ENCODE measurements at places on chromosomes 2 and 18.

DNA sequence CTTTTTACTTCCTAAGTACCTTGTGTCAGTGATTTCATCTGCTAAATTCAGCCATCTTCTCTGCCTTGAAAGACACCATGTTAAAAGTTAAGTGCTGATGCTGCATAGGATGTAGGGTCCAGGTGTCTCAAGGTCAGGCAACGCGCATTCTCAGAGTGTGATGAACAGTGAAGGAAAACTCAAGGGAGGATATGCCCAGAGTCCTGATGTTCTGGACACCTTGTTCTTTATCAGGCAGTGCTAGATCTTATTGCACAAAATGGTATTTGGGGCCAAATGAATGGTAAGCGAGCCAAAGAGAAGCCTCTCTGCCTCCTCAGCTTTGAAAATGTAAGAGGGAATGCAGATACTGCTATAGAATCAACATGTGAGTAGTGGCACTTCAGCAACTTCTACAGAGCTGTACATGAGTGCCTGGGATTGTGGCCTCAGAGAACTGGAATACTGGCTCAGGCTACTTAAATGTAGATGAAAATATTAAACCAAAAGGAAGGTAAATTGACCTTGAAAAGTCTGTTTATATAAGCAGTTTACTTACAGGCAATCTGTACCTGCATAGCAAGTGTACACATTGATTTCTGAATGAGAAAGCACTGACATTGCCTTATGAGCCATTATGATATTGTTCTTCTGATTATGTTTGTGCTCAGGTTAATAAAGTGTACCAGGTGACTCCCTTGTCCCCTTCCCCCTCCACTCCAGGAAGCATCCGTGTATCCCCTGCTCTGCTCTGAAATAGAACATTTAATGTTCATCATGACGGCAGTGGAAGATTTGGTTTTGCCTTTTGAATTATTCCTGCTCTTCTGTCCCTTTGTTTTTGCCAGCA is 86.7 kb upstream of the RANBP2 start:
- DNase-seq: no peak

- no peak for DNase-seq
These were observed 21.5 kb downstream of the GPR39 start for GRCh38 chr2:132437852-132438669.

GRCh38 chr2:26570083-26570430 is 71.1 kb downstream of the CIB4 start:
- DNase-seq: no peak

GRCh38 chr2:108591163-108591562 is 56.9 kb downstream of the LIMS1 start:
- DNase-seq: no peak

DNA sequence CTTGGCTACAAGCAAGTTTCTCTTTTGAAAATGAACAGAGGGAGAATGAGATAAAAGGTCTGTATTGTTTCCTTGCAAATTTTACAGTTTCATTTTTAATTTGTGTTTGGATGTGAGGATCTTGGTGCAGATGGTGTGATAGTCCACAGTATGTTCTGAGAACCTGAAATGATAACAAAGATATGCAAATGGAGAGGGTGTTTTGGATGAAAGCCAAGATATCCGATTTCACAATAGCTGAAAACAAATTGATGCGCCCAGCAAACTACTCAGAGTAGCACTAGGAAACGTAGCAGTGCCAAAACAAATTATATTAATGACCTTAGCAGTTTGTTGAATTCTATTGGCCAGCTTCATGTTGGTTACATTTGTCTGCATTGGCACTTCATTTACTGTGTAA is 683.5 kb downstream of the TMEM182 start:
- no peak for DNase-seq

DNA sequence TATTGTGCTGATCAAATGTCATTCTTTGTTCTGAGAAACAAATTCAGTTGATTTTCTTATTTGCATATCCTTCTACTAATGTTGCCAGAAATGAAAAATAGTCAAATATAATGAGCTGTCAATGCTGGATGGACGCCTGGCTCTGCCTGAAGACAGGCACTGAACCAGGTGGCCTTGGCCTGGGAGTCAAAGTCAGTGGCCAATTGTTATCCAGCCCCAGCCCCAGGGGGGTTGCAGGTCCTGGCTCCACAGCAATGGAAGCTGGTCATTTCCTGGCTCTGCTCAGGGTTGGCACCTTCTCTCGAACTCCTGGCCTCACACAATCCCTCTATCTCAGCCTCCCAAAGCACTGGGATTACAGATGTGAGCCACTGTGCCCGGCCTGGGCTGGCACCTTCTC is 176.8 kb upstream of the GLI2 start:
- DNase-seq: no peak

- no peak for DNase-seq
These were observed 3.0 kb downstream of the HPCAL1 start for GRCh38 chr2:10305715-10306114.

DNA sequence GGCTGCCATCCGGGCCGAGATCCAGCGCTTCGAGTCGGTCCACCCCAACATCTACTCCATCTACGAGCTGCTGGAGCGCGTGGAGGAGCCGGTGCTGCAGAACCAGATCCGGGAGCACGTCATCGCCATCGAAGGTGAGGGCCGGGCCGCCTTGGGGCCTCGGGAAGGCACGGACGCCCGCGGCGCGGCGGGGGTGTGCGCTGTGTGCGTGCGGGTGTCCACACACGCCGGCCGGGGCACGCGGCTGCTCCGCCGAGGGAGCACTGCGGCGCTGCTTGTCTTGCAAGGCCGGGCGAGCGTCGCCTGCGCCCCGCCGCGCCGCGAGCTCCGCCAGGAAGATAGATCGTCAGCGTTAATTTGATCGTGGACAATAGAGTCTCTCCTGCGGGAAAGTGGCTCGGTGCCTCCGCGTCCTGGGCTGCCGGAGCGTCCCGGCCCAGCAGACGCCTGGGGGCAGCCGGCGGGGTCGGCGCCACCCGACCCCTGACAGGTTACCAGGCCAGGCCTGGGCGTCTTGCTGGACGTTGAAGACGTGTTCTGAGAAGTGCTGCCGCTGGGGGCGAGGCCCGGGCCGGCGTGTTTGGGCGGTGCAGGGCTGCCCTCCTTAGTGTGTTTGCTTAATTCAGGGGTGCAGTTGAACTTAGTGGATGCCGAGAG is 1.0 kb downstream of the AGAP1 start:
- DNase-seq: no peak

DNA sequence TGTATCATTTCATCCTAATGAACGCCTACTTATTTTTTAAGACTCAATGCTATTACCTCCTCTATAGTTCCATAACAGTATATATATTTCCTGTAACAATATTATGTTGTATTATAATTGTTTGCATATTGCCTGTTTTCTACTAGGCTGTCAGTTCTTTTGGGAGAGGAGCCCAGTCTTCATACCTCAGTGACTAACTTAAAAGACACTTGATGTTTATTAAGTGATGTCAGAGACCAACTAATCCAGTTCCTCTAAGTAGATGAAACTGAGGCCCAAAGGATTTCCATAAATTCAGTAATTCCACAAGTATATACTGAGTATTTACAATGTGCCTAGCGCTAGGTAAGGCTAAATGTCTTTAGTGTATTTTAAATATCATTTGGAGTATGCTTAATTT is 48.9 kb upstream of the AAK1 start:
- no peak for DNase-seq

- DNase-seq: no peak
These were observed at the start of gene SIX3 for GRCh38 chr2:44941551-44942234. TSS of gene SIX3 (plus strand) at chr2:44941702. CDS start at chr2:44942105, 403 bp downstream.

DNA sequence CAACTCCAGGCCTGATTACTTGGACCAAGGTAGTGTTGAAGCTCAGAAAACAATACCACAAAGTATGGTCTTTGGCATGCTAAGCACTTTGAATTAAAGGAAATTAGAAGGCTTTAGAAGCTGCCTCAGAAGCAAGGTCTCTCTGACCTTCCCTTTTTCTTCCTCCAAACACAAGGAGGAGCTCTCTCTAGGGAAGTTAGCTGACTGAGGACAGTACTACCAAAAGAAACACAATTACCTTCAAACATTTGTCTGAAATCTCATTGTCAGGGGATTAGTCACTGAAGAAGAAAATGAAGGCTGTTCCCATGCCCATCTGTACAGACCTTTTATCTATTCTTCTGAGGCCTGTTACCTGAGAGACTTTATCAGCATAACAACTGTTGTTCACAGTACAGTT is 279.3 kb downstream of the CDH20 start:
- no peak for DNase-seq

- DNase-seq: no peak
These were observed 196.1 kb upstream of the CTAGE1 start for GRCh38 chr18:22613788-22614187.

DNA sequence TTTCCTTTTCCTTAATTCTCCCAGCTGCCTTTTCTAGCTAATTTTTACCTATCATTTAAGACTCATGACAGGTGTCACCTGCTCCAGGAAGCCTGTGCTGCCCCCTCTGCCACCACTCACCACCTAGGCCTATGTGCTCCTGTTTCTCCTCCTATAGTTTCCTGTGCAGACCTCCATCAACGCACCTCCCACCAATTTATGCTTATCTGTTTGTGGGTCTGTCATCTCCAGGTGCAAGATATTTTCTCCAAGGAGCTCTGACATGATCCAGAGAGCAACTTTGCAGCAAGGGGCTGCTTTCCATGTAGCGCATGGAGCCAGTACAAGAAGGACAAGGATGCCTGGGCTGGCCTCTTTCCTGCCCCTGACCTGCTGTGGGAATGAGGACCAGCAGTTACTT is 42.7 kb downstream of the SLC4A5 start:
- DNase-seq: no peak

GRCh38 chr2:29270701-29271121 is 155.5 kb downstream of the CLIP4 start:
- DNase-seq: no peak

DNA sequence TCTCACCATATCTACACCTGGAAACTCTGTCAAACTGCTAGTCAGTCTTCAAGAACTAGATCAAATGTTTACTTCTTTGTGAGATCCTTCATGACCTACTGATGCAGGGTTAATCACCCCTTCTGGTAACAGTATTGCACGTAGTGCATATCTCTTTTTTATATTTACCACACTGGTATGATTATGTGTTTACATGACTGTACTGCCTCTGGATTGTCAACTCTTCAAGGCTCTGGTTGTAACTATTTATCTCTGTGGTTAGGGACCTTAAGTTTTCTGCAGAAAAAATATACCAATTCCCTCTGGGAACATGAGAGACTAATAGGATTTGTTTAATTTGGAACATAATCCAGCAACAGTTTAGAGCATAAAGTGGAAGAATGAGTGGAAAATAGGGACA is 135.5 kb downstream of the PDE1A start:
- DNase-seq: no peak

- no peak for DNase-seq
These were observed 488.7 kb upstream of the ID2 start for GRCh38 chr2:8193146-8193545.

DNA sequence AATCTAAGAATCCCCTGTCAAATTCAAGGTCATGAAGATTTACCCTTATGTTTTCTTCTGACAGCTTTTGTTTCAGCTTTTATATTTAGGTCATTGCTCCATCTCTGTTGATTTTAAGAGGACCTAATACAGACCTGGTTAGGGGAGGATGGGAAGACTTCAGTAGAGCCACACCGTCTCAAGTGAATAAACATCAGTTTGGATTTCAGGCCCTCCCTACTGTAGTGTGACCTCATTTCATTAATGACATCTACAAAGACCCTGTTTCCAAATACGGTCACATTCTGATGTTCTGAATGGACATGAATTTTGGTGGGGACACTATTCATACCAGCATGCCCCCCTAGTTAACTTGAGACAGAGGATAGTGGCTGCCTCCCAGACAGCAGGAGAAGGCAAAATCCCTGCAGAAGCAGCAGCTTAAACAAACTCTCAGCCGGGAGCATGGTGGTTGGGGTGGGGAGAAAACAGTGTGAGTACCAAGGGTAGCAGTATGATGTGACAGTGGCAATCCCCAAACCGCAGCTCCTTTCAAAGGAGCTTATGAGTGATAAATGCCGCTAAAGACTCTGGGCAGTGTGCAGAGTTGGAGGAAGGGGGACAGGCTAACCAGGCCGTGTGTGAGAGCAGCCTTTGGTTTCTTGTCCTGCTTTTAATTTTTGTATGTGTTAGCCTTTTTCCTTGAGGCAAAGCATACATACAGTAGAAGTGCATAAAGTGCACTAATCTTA is 65.9 kb upstream of the TNP1 start:
- DNase-seq: no peak

DNA sequence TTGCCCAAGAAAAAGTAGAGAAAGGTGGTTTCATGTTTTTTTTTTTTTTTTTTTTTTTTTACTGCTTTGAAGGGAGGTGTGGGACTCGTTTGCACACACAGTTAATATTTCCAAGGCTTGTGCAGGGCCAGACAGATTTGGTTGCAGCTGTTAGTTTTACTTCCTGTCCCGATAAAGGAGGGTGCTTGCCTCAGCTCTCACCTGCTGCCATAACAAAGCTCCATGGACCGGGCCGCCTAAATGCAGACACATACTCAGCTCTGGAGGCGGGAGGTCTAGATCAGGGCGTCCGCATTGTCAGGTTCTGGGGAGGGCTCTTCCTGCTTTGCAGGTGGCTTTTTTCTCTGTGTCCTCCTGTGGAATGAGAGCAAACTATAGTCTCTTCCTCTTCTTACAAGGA is 69.9 kb downstream of the ODC1 start:
- DNase-seq: no peak

- DNase-seq: no peak
These were observed 43.2 kb downstream of the CYB5A start for GRCh38 chr18:74248595-74248994.

DNA sequence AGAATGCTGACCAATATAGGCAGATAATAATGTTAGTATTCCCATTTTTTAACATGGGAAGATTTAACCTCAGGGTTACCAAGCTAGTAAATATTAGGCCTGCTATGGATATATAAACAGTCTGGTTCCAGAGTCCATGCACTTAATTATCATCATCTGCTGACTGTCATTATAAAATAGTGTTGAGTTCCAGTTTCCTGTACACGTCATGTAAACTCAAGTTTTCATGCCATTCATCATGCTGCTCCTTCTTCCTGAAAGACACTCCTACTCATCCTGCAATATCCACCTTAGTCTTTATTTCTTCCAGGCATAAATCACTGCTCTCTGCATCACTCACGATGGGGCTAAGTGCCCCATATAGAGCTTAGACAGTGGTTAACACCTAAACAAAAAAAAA is 420.8 kb upstream of the SPHKAP start:
- no peak for DNase-seq

DNA sequence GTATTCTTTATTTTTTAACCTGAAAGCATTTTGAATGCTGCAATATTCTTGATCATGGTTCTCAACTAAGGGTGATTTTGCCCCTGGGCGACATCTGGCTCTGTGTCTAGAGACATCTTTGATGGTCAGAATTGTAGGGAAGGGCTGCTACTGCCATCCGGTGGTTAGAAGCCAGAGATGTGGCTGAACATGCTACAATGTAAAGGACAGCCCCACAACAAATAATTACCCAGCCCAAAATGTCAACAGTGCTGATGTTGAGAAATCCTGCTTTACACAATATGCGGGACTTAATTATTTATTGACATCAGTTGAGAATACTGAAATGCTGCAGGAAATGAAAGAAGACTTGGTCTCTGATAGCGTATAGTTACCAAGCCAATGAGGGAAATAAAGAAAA is 37.5 kb upstream of the SERPINB2 start:
- DNase-seq: no peak

Measured in activated T-helper 9 cell treated with anti-CD3 and anti-CD28 coated beads, Interleukin-2, amount 50 U/mL, for 16 hours (primary cell).